NCI-H1436 (cell line): ENCODE measurements at places on chromosomes 3 and 15.

DNA sequence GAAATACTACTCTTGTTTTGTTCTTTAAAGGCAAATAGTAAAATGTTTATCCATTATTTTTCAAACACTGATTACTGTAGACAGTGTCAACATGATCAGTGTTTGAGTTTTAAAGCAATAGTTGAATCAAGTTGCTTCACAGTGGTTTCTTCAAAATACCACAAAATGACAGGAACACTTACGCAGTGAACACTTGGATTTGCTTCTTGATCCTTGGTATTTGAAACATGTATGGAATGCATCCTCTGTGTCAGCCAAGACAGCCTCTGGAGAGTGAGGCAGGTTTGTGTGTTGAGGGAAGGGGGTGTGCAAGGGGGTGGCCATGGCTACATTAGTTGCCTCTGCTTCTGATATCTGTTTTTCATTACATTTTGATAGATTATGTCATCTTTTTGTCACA, 413.0 kb downstream of the RBMS3 start:
- no peak for DNase-seq

- DNase-seq, result no peak
Observed at GRCh38 chr15:58856086-58856485, 77.4 kb downstream of the SLTM start.

DNA sequence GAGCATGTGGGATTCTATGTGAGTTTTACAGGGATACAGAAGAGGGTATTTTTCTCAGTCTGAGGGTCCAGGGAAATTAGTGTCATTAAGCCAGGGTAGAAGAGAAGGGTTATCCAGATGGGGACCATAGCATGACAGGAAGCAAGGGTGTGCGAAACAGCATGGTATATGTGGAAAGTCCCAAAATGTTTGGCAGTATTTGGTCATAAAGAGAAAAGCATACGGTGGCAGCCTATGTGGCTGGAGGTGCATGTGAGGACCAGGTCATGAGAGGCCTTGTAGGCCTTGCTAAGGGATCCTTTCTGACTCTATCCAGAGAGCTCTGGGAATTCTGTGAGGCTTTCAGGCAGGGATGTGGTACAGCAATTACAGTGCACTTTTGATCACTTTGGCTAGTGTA, 411.4 kb downstream of the AGBL1 start:
- no peak for DNase-seq

GRCh38 chr3:14244521-14245247, 66.1 kb downstream of the LSM3 start:
- no peak for DNase-seq

DNA sequence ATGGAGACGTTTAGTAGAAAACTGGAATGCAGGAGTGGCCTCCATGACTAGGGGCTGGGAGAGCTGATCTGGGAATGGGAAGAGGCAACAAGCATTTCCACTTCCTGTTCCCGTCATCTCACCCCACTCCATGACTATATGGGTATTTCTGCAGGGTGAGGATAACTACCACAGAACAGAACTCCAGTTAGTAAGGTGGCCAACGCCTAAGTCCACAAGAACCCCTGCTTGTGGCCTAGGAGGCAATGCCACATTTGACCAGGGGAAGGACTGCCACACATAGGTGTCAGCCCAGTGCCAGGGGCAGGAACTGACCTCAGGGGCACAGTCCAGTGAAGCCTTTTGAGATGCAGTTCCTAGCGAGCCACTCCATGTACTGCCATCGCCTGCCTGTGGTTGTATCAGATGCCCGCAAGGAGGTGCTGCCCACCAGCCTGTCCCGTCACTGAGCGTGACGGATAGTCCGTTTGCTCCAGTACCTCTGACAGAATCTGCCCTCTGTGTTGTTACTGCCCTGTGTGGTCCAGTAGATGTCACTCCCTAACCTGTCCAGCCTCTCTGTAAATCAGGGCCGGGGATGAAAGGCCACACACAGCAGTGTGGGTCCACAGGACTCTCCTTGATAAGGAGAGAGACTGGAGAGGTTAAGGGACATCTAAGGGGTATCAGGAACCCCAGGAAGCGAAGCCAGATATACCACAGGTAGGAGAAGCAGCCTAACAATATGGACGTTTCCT, 3.5 kb upstream of the MTFMT start:
- DNase-seq, result no peak

GRCh38 chr3:104411757-104412156, 955.0 kb upstream of the ALCAM start:
- DNase-seq, result no peak

DNA sequence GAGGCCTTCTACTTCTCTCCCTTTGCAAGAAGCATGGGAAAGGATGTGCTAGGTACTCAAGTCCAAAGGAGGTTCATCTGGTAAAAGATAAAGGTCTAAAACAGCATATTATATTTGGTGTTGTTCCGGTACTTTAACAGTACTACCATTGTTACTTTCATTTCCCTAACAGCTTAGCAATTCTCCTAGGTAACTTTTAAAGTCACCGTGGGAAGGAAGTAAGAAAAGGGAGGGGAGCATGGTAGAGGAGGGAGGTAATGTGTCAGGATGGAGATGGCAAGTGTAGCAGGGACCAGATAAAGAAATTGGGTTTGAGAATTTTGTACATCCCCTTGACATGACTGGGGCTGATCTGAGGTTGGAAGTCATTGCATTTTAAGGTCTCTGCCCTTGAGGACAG, 89.4 kb upstream of the SKOR1 start:
- DNase-seq, result no peak

GRCh38 chr3:15453991-15454625, 26.7 kb downstream of the EAF1 start:
- DNase-seq, result no peak

GRCh38 chr15:65054333-65055200, 9.4 kb downstream of the SLC51B start:
- peak; percentile 51 for DNase-seq

DNA sequence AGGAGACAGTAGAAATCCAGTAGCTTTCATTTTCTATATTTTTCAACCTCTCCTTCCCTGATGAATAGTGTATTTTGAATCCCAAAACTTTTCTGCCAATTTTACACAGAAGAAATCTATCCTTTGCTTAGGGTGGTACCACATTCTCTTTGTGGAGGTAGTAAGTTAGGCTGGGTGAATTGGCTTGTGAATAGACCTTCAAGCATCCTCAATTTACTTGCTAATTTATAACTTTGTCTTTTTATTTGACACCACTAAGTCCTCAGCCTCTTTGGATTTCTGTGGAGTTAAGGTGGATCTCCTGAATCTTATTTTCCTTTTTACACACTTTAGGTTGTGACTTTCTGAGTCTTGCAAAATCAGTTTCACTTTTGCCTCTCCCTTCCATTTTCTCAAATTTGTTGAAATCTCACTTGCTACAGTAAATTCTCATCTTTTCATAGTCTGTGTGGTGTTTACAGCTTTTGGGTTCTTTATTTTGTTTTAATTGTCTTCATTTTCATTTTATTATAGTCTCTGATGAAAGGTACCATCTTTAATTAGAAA, 5.7 kb upstream of the PLSCR1 start:
- DNase-seq, result no peak

DNA sequence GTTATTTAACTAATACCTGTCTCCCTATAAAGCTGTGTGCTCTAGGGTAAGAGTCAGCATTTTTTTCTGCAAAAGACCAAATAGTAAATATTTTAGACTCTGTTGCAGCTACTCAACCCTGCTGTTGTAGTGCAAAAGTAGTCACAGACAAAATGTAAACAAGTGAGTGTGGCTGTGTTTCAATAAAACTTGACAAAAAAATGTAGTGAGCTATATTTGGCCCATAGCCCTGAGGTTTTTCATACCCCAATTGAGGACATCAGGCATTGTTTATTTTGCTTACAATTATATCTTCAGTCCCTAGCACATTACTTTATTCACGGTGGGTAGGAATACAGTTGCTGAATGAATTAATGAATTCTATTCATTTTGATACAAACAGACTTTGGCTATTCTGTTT, 58.7 kb upstream of the TBC1D5 start:
- DNase-seq, result no peak

DNA sequence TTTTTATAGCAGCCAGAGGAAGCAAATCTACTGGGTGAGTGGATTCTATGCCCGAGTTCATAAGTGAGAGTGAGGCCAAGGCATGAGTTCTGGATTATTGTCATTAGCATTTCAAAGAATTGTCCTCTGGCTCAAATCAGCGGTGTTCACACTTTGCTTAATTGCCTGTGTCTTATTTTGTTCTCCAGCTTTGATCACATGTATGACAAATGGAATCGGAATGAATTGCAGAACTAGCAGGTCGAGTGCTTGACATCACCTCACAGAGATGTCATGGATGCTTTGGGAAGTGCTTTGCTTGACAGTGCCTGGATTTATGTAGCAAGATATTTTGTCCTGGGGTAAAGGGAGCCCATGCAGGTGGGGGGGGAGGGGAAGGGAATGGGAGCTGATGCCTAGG, 68.0 kb downstream of the SH3GL3 start:
- no peak for DNase-seq

DNA sequence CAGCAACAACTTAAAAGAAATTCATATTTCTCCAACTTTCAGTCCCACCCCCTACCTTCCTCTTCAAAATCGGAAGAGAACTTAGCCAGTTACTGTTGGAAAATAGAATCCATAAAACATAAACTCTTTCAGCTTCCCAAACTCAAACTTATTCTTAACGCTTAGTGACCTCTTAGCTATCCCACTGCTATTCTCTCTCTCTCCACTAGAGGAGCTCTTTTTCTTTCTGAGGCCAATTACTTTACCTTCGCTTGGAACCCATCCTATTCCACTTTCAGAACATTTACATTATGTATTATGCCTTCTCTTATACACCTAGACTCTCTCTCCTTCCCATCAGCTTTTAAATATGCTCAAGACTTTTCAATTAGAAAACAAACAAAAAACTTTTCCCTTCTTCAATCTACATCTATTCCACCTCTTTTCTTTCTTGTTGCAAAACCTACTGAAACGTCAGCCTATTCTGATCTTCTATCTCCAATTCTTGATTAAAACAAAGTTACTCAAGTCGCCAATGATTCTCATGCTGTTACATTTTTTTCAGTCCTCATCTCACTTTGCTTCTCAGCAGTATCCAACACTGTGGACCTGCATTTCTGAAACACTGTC, 13.4 kb upstream of the GHSR start:
- peak; percentile 27 for DNase-seq

DNA sequence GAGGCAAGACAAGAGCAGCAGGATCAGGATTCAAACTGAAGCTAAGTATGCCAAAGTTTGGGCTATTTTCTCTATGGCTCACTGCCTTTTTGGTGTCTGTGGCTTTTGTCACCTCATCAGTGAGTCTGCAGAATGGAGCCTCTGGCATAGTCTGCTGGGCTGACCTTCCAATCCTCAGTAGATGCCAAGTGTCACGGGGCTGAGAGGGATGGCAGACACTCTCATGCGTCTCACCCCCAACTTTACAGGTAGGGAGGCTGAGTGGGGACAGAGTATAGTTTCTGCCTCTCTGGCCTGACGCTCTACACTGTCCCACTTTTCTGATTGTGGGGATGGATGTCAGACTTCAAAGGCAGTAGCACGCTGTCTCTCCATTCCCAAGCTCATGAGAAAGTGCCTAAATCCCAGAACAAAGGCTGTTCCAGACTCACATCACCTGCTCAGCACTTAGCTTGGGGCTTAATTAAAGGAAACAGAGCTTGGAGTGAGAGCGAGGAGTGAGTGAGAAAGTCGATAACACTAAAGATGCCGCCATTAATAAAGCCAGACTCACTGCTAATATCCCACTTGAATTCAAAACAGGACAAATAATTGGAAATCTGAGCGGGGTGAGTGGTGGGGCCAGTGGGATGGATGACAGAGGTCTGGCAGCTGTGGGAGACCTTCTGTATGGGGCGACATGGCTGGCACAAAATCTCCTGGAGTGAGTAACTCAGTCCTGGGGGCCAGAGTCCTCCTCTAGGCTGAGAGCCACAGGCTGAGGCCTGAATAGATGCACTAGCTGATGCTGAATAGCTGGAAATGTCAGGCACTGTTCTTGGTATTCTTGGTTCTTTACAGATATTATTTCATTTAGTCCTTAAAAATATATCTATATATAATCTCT, 78.4 kb upstream of the MRPS22 start:
- DNase-seq, result no peak

DNA sequence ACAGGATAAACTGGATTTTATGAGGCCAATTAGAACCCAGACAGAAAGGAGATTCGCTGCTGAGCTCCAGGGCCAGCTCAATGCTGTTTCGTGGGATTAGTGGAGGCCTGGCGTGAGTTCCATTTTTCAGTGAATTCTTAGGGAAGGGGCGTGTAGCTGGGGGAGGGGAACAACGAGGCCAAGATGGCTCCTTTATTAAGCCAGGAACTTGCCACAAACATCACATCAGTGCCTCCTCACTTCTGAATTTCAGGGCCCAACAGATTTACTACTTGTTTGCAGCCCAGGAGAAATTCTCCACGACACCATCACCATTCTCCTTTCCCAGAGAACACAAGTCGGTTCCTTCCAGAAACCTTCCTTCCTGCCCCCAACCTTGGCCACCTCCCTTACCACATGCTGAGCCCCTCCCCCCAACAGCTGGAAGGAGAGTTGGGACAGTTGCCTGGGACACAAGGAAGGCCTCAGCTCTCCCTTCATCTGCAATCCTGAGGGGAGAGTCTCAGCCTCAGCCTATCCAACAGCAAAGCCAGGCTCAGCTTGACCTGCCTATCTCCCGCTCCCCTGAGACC, 5.8 kb downstream of the IGDCC4 start:
- DNase-seq, result no peak

- no peak for DNase-seq
Observed at GRCh38 chr3:42119561-42120355, 28.6 kb downstream of the TRAK1 start.

DNA sequence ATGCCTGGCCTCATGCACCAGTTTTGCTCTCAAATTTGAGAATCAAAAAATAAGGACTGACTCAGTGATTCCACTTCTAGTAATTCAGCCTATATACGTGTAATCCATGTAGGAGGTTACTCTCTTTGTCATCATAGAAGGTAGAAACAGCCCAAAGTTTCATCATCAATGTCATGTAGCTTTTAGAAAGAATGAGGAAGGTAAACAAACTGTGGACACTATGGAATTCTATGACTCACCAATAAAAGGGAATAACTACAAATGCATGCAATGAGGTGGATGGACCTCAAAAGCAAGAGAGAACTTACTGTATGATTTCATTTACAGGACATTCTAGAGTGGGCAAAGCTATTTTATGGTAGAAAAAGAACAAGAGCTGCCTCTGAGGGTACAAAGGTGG, 93.2 kb upstream of the LRIG1 start:
- DNase-seq, result no peak

DNA sequence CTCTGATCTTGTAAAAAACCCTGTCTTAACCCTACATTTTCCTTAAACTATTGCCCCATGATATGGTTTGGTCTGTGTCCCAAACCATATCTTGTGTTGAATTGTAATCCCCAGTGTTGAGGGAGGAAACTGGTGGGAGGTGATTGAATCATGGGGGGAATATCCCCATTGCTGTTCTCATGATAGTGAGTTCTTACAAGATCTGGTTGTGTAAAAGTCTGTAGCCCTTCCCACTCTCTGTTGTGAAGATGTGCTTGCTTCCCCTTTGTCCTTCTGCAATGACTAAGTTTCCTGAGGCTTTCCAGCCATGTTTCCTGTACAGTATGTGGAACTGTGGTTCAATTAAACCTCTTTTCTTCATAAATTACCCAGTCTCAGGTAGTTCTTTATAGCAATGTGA, 881.4 kb downstream of the DIPK2A start:
- DNase-seq, result no peak
